ENCODE measurements at places on chromosomes 1 and 21. TPM values are rescaled to one million over a fixed set of nuclear protein-coding genes. Genes with fewer than 3 reads are reported as not detected.

DNA sequence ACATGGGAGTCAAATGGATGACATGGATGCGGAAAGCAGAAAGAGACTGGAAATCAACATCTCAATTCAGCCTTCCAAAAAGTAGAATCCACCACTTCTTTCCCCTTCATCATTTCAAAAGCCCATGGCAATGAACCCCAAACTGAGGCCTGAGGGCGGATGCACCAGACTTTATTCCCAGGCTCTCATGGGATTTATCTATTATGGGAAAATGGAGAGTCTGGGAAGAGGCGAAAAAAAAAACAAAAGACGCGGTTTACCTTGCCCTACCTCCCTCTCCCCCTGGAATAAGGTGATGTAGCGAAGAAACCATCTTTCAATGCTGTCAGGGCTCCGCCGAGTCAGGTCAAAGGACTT, 624 bp downstream of the KIFAP3 start:
- no peak for DNase-seq

GRCh38 chr1:183092350-183092749, 69.1 kb downstream of the LAMC1 start:
- DNase-seq = no peak

DNA sequence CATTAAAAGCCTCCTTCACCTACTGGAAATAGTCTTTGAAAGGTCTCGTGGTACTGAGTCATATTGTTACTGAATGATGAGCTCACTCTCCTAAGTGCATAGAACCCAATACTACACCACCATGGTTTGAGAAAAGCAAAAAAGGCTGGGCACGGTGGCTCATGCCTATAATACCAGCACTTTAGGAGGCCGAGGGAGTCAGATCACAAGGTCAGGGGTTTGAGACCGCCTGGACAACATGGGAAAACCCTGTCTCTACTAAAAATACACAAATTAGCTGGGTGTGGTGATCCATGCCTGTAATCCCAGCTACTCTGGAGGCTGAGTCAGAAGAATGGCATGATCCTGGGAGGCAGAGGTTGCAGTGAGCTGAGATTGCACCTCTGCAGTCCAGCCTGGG, 3.3 kb upstream of the HNRNPCL1 start:
- DNase-seq = no peak

DNA sequence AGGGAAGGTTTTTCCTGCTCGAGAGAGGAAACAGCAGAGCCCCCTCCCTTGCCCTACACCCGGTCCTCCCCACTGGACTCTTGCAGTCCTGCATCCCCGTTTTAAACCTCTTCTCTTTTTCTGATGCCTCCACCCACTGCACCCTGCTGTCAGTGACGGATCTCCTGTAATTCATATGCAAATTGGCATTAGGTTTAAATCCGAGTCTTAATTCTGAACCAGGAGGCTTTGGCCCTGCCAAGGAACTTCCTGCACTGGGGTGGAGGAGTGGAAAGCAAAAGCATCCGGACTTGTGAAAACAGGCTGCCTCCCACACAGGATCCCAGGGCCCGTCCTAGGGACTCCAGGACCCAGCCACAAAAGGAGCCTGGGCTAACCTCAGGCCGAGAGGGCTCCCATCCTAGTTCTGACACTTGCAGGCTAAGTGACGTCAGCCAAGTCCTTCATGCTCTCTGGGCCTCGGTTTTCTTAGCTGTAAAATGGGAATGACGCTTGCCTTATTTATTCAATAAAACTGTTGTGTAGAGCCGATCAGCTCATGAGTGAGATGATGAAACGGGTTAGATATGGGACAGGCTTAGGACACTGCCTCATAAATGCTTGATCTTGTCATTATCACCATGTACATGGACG, 613.3 kb downstream of the AJAP1 start:
- DNase-seq = no peak

- DNase-seq = no peak
These were observed 406.5 kb downstream of the DUSP10 start for GRCh38 chr1:221335161-221336101.

DNA sequence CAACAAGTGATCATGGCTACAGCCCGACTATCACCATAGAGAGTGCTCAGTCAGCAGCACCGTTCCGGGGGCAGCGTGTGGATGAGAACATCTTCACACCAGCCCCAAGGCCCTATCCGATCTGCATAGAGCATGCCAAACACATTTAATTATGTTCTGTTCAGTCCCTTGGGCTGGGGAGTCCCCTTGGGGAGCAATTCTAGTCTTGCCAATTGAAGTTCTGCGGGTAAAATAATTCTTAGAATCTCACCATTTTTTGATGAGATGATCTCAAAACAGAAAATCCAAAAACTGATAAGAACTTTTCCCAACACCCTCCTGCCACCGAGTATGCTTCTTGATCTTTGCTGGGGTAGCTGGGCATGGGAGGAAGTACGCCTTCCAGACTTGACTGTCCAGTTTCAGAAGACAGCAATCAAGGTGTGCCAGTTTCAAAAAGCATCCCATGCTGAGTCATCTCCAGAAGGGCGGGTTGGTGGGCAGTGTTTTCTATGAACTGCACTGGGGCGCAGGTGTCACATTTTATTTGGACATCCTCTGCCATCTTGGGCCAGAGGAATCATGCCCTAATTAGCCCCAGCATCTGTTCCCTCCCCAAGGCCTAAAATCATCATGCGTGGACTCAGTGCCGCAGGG, 20.8 kb upstream of the PTPRF start:
- no peak for DNase-seq

GRCh38 chr21:41691205-41692184, 75.4 kb downstream of the RIPK4 start:
- no peak for DNase-seq

DNA sequence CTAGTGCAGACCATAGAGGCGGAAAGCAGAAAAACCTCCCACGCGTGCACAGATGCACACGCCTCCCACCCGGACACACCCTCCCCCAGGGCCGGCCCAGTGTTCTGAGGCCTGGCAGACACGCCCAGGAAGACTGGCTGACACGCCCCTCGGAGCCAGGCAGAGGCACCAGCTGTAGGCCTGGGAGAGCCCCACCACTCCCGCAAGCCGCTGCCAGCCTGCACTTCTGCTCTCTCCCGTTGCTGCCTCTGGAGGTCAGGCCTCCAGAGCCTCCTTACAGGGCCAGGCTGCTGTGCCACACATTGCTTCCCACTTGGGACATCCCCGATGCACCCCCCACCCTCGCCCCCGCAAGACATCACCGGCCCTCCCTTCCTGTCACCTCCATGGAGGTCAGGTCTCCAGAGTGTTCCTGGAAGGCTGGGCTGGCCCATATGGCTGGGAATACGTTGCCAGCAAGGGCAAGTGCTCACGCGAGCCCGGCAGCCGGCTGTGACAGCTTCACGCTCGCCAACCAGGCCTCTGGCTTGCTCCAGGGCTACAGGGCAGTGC, 40.4 kb downstream of the CASZ1 start:
- peak; percentile 44 for DNase-seq

Gene PLA2G2A
- total RNA-seq = not detected

Gene BATF3
- total RNA-seq = 1.2 TPM

Gene C4BPA
- total RNA-seq = not detected

Gene BTBD8
- 2.8 TPM for total RNA-seq

Gene MCOLN3
- total RNA-seq = 0.14 TPM

All from CD4-positive, alpha-beta T cell (primary cell).